ENCODE measurements at places on chromosomes 2 and 18.

GRCh38 chr2:105329197-105329554, 359 bp downstream of the TGFBRAP1 start:
- DNase-seq = no peak

- peak; percentile 58 for DNase-seq
Measured at GRCh38 chr18:51278045-51278649, 80.7 kb upstream of the MEX3C start.

- no peak for DNase-seq
Measured at GRCh38 chr2:233256048-233256447, 4.6 kb downstream of the ATG16L1 start.

GRCh38 chr2:101002562-101003277, 631 bp downstream of the RPL31 start:
- peak; percentile 10 for DNase-seq

GRCh38 chr2:97011977-97012569, 25.7 kb upstream of the FAM178B start:
- DNase-seq = peak; percentile 82

- DNase-seq = no peak
Measured at GRCh38 chr2:100214265-100214971, 72.0 kb upstream of the AFF3 start.

DNA sequence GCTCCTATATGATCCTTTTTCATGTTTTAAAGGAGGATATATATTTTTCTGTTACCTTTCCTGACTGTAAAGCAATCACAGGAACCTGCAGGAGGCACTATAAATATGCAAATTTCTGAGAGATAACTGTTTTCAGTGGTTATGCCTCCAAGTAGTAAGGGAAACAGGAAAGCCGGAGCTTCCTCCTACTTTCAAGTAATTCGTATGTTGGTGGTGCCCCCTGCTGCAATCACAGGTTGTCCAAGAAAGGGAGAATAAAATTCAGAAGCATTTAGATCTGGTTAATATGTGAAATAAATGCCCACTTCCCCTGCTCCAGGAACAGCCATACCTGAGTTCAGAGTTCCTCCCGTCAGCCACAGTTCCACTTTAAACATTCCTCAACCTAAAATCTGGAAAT, 12.0 kb upstream of the BCL11A start:
- DNase-seq = peak; percentile 45

GRCh38 chr2:126777620-126777978, 121.1 kb upstream of the TEX51 start:
- no peak for DNase-seq

DNA sequence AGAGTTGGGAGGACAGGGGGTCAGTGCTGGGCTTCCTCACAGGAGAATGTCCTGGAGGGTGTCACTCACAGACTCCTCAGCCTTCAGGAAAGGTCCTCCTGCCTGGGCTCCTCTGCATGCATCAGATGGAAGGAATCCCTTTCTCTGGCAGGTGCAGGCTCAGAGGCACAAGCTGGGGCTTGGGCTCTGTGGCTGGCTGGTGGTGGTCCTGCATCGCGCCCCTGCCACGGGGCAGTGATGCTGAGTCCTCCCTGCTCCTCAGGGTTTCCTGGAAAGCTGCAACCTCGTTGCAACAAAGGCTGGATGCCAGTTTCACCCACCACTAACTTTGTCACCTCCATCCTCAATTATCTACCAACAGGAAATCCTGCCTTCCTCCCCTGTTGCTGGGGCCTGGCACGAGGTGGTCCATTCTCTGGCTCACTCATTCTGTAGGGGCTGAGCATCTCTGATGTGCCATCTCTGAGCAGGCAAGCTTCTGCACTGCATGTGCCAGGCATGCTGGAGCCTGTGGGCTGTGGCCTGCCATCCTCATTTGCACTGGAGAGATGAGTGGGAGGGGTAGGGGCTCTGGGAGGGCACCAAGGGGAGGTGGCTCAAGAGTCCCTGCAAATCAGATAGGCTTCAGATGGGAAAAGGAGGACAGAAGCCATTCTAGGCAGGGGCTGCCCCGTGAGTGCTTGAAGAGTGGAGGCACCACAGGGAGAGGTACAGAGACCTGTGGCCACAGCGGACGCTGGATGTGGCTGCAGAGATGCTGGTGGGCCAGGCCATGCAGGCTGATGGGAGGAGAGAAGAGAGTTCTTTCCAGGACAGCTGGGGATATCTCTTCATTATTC, 272.6 kb upstream of the HS6ST1 start:
- DNase-seq = no peak

- DNase-seq = peak; percentile 14
Measured at GRCh38 chr2:134774786-134775641, 56.2 kb upstream of the TMEM163 start.

- DNase-seq = peak; percentile 47
Measured at GRCh38 chr2:96869822-96870625, at the start of gene SEMA4C. TSS of gene SEMA4C (minus strand) at chr2:96870080. CDS start at chr2:96867886, 2,194 bp downstream.

DNA sequence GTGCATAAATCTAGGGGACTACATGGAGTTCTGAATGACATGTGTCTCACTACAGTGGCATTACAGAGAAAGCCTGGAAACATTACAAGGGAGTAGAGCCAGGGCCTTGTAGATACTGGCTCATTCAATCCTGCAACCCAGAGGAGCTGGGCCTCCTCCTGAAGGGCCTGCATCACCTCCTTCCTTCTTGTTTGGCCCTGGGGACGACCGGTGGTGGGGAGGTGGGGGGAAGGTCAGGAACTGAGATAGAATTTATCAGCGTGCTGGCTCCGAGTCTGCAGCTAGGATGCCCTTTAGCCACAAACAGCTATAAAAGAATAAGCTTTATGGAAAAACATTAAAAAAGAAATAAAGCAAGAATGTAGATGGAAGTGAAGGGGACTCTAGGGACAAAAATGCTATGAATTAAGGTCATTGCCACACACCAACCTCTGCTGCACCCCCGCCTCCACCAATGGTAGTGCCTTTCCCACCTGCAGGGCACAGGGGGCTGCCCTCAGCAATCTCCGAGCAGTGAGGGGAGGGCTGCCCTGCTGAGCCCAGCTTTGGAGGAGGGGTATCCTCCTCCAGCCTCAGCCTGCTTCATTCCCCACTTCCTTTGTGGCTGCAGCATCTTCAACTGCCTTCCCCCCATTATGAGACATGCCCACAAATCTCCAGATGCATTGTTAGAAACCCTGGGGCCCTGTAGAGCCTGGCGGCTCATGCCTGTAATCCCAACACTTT, 149.0 kb downstream of the MSH2 start:
- no peak for DNase-seq

- DNase-seq = no peak
Measured at GRCh38 chr2:122083256-122084048, 328.0 kb downstream of the TSN start.

- DNase-seq = peak; percentile 22
Measured at GRCh38 chr2:41400088-41400665, 647.6 kb upstream of the PKDCC start.

DNA sequence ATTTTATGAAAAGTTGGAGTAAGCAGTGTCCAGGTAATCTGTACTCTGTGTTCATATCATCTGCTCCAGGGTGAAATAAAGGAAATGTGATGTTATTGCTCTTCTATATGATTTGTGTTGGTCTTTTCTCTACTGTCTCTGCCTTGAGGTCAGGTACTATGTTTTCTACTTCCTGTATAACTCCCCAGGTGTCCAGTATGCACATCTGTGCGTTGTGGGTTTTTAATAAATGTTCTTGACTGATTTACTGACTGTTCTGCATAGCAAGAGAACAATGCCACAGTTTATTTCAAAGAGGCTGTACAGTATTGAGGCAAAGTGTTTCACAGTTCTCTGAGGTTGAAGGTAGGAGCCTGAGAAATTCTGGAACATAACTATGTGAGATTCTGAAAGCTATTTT, 89.7 kb downstream of the BABAM2 start:
- no peak for DNase-seq

DNA sequence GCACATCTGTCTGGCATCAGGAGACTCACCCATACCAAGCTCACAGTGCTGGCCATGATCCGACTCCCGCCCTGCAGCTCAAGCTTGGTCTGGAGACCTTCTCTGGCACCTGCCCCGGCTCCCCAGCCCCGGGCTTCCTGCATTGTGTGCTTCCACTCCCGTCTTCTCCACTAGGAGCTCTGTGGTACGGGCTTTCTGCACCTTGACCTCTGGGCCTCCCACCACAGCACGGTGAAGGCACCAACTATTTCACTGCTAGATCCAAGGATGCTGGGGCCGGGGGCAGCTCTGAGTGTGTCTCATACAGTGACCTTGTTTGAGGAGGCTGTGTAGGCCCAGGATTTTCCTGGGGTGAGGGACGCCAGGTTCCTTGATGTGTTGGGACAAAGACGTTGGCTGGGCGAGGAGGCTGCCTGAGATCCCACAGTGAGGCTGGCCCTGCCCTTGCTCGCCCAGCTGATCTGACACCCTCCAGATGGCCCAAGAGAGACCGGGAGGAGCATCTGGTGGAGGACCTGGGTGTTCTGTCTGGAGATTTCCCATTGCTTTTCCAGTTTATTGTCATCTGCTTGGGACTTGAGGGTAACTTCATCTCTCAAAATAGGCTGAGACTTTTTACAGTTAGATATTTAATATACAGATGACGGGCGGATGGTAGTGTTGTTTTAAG, 64.0 kb downstream of the HPCAL1 start:
- no peak for DNase-seq

- no peak for DNase-seq
Measured at GRCh38 chr18:5031216-5031615, 165.8 kb downstream of the AKAIN1 start.

GRCh38 chr2:149597668-149598326, 10.2 kb upstream of the MMADHC start:
- peak; percentile 94 for DNase-seq

- DNase-seq = peak; percentile 68
Measured at GRCh38 chr2:209331291-209331844, 92.5 kb upstream of the MAP2 start.

GRCh38 chr2:26521913-26522180, 43.9 kb upstream of the OTOF start:
- DNase-seq = no peak

DNA sequence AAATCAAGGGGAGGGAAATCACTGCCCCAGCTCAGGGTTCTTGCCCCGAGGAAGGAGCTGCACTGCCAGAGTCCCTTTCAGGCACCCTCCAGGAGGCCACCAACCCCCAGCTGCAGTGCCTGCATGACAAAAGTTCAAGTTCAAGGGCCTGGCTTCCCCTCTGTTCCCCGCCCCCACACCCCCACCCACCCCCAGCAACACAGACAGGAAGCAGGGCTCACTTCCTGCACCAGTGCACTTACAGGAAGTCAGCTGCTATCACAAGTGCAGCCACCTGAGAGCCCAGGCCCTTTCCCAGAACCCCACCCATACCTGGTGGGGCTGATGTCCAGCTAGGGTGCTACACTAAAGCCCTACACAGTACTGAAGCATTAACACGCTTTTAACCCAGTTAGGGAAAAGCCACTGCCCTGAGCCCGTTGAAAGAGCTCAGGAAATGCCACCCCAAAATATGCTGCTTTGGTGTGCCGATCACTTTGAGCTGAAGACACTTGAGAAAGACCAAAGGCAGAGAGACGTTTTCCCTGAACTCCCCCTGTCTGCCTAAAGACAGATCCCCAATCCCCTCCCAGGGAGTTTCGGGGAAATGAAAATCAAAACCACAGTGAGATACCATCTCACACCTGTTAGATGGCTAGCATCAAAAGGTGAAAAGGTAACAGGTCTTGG, 109.9 kb upstream of the CAB39 start:
- no peak for DNase-seq

DNA sequence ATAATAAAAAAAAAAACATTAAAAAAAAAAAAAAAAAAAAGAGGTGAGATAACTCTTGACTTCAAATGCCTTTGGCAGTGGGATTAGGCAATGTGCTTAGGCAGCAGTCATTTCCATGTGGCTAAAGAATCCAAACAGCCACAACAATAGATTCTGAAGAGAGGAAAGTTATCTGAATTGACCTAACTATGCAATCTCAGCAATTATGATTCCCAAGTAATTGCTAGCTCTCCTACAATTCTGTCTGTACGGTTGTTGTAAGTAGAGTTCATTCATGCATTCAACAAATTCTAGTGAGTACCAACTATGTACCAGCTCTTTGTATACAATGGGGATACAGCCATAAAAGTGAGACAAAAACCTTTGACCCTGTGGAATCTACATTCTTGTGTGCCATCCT, 3.6 kb downstream of the SRD5A2 start:
- no peak for DNase-seq

DNA sequence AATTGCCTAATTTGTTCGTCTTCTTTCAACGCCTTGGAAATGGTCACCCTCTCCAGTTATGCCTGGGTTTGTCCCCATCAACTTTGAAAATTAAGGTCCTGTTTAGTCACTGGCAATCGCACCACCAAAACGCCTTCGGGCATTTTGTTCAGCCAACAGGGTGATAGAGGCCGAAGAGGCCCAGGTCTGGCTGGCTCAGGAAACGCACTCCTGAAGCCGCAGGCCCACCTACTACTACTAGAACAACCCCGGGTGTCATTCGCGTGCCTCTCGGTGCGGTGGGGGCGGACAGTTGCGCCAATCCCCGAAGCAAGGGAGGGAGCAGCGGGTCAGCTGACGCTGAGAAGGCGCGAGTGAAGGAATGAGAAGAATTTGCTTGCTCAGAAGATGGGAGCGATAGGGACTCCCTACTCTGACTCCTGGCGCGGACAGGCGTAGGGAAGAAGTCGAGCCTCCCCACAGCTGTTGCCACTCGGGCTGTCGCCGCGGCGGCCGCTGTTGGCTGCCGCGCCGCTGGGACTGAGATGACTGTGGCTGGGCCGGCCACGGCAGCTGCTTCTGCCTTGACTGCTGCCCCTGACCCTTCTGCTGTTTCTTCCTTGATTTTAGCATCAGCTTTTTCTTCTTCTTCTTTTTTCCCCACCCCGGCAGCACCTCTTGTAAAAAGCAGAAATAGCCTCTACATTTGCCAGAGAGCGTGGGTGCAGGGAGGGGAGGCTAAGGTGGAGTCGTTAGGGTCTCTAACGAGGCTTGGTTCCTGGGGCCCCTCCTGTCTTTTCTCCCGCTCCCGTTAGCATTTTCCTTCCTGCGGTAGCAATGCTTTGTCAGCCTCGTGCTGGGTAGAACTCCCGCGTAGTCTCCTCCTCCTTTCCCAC, 387.6 kb downstream of the FIGN start:
- peak; percentile 94 for DNase-seq

GRCh38 chr2:73451263-73451972, 65.8 kb downstream of the ALMS1 start:
- no peak for DNase-seq

DNA sequence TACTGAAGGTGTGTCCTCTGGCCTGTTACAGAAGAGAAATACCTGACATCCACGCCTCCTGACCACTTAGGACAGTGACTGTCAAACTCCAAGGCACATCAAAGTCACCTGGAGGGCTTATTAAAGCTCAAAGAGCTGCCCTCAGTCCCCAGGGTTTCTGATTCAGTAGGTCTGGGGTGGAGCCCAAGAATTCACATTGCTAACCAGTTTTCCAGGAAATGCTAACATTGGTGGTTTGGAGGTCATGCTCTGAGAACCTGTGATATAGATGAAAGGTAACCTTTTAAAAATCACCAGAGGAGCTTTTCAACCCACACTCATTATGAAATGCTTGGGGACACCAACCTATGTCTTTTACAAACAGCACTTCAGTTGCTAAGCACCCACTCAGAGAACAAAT, 172.3 kb downstream of the ALK start:
- DNase-seq = no peak

GRCh38 chr2:70091816-70092215, 4.5 kb downstream of the PCBP1 start:
- no peak for DNase-seq

GRCh38 chr2:205076405-205076804, 531.1 kb downstream of the PARD3B start:
- no peak for DNase-seq

Data from fibroblast of pulmonary artery (primary cell).